ENCODE measurements at places on chromosomes 4 and X.

- DNase-seq, result no peak
Measured at GRCh38 chr4:162115333-162115732, 48.5 kb downstream of the FSTL5 start.

DNA sequence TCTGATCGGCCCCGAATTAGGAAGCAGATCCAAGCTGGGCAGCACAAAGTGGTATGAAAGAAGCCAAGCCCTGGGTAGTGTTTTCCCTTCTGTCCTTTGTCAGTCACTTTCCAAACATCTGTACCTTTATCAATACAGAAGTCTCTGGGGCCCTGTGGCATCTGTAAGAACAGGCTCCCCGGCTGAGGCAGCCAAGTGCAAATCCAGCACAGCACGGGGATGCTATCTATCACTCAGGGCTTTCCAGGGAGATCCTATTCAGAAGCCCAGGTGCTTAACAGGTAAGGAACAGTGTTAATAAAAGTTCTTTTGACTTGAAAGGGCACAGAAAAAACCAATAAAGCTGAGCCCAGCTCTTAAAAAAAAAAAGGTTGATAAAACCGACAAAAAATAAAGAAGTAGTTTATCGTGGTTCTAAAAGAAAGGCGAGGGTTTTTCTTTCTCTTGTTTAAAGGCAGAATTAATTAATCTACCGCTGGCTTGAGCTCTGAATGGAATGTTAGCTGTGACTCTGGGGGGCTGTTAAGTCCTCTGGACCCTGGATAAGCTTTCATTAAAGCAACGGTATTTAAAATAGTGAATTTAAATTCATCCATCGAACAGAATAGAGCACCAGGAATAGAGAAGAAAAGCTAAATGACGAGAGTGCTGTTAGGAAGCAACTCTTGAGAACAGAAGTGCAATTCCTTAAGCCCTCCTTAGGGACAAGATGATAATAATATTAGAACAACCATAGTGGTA is 119.1 kb upstream of the GATB start:
- DNase-seq, result no peak

DNA sequence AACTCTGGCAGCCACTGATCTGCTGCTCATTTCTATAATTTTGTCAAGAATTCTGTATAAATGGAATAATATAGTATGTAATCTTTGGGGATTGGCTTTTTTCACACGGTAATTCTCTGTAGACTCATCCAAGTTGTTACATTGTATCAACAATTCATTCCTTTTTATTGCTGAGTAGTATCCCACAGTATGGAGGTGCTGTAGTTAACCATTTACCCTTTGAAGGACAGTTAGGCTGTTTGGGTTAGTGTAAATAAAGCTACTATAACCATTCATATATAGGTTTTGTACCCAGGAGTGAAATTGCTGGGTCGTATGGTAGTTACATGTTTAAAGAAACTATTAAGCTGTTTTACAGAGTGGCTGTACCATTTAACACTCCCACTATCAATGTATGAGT is 157.0 kb upstream of the NDP start:
- DNase-seq, result no peak

GRCh38 chrX:153450949-153451277 is 5.1 kb upstream of the TREX2 start:
- no peak for DNase-seq

GRCh38 chr4:64272432-64272831 is 136.8 kb downstream of the TECRL start:
- no peak for DNase-seq

- no peak for DNase-seq
Measured at GRCh38 chrX:46953137-46953527, 40.9 kb downstream of the JADE3 start.

DNA sequence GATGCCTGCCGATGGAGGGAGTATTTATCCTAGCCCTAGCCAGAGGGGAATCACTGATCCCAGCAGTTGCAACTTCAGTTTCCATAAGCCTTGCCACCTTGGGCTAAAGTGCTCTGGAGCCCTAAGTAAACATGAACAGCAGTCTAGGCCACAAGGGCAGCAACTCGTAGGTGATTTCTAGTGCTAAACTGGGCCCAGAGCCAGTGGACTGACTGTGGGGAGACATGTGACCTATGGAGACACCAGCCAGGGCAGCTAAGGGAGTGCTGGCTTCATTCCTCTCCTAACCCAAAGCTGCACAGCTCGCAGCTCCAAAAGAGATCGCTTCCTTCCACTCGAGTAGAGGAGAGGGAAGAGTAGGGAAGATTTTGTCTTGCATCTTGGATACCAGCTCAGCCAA is 120.8 kb upstream of the MAGEA10 start:
- DNase-seq, result no peak

DNA sequence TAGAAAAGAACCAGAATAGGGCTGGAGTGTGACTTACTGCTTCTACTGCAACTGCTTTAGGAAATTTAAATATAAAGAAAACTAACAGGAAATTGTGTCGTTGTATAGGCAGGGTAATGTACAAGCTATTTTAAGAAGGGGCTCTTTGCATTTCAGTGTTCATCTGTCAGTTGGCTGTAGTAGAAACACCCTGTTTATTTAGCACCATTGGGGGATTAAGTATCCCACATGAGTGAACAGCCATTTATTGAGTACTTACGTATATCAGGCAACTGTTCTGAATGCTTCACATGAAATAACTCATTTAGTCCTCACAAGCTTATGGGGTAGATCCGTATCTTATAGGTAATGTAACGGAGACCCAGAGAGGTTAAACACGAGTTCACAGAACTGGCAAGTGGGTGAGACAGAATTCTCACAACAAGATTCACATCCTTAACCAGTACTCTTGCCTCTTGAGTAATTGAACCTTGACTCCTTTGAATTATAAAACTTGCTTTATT is 23.9 kb downstream of the STIM2 start:
- DNase-seq, result no peak

GRCh38 chr4:30716158-30716557 is 4.0 kb upstream of the PCDH7 start:
- DNase-seq, result peak; percentile 73

DNA sequence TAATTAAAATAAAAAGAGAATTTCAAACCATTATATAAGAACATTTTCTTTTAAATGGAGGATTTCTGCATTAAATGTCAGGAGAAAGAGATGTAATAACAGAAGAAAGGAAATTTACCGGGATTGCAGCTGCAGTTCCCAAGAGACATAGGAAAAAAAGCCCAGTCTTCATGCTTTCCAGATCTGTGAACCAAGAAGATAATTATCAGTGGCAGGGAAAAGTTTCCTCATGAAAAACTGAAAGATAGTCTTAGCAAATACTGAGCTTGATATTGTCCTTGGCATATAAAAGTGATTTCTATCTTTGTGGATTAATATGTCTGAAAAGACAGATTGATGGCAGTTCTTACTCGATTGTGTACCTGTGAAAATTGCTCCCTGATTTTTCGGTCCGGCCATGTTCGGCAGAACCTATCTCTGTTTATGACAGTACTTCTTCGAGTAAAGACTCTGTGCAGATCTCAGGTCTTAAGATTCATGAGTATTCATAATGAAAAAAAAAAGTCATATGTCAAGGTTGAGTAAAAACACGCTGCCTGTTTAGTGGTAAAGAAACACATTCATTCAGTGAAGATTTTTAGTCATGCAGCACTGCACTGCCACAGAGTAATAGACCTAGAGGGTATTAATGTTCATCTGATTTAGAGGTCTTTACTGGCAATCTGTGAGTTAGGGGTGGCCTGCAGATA is 29.6 kb downstream of the SPARCL1 start:
- no peak for DNase-seq

DNA sequence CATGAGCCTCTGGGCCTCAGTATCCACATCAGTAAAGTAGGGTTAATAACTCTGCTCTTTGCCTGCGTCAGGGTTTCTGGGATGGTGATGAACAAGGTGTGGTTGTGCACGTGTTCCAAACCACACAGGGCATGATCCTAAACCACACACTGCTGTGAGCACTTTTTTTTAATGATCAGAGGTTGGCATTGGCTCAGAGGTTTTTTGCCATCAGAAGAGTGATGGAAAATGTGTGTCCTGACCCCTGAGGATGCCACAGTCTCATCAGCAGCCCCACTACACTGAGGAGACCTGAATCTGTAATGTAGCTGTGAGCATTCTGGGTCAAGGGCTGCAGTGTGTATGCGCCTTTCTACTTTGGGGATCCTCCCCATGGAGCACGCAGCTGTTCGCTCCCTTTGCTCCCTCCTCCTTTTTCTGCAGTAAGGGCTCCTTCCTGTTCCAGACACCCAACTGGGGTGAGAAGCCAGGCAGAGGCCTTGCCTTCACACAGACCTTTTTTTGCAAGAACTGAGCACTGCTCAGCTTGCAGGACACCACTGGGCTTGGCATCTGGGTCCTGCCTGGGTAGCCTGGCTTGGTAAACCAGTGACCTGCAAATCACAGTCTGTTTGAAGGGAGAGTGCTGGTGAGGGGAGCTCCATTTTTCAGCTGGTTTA is 87.5 kb downstream of the MAMLD1 start:
- DNase-seq, result no peak

DNA sequence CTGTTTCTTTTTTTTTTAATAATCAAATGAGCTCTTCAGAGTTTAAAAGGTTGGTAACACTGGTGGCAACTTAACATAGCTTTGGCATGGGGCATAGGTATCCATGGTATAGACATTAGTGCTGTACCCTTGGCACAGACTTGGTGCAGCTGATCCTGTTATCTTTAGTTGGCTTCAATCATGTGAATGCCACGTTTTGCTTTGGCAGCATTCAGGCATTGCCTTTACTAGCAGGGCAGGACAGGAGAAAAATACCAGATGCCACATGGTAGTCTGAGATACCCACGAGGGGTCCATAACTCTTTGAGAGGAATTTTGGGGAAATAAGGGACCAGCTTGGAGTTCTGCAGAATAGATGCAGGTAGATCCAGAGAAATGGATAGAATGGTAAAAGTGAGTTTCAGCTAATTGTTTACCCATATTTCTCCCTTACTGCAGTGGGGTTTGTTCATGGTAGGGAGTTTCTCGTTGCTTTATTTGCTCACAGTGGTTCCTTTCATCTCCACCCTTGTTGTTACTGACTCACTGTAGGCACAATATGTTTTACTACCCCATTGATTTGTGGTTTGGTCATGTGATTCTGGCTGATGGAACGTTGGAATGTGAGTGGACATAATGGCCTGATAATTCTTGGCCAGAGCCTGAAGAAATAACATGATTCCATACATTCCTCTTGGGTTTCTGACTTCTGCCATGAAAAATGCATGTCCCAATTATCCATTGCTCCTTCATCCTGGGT is 342.7 kb downstream of the GLUD2 start:
- DNase-seq, result peak; percentile 66

GRCh38 chrX:42128020-42128419 is 204.7 kb upstream of the CASK start:
- no peak for DNase-seq

GRCh38 chr4:1323635-1324442 is 23.2 kb upstream of the UVSSA start:
- DNase-seq, result no peak

DNA sequence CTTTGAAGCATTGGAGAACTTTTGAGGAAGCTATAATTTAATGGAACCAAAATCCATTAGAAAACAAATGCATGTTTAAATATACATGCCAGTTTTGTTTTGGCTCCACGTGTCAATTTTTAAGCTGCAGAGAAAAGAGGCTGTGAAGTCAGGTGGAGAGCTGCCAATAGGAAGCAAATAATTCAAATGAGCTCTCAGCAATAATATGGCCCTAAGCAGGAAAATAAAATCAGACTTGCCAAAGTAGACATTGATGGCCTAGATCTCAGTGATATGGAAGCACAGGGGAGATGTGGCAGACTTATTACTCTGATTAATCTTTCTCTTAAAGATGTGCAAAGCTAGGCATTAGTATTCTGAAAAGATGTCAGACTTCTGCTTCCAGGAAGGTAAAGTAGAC is 769.8 kb upstream of the NDST4 start:
- DNase-seq, result no peak

DNA sequence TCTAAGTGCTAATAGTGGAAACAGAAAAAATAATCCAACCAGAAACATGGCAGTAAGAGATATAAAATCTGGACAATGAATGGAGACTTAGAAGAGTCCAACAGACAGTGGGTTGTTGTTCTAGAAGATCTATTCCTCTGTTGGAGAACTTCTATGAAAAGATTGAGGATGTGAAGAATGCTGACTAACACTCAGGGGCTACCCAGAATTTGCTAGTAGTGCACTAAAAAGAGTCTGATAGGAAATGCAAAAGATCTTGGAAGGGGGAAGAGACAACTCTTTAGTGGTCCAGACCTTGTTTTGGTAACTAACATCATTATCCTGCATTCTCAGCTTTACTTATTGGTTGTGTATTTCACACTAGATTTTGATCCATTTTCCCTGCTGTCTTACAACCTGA is 77.9 kb downstream of the SMARCA1 start:
- DNase-seq, result no peak

GRCh38 chrX:107135049-107135964 is 16.7 kb upstream of the RBM41 start:
- DNase-seq, result peak; percentile 88

- no peak for DNase-seq
Measured at GRCh38 chr4:31234901-31235300, 514.7 kb downstream of the PCDH7 start.

Data from HT-29 (cell line).